EH (cell line): ENCODE measurements at places on chromosomes 7 and 10.

DNA sequence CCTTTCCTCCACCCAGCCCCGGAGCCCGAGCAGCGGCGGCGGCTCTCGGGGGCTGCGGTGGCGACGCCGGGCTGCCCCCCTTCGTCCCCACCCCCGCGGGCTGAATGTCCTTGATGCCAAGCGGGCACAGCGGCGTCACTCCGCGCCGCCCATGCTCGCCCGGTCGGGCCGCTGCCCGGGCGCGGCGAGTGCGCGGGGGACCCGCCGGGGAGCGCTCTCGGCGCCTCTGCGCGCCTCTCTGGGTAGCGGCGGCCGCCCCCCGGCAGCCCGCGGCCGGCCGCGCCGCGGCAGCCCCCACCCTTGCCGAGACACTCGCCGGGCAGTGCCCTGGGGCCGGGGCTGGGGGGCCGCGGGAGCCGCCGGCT lies 433 bp upstream of the PLXNA4 start:
- DNase-seq = no peak

DNA sequence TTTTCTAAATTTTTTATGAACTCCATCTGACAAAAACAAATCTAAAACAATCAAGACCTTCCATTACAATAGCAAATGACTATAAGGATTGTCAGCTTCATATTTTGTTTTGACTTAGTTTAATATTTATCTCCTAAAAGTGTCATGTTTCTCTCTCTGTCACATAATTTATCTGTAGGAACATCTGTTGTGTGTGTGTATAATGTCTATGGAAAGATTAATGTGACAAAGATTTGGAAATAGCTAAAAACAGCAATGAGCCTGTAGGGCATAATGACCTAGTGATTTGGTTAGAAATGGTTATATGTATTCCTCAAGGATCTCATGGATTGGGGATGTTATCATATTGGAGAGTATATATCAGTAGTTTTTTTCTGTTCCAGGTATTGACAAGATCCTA lies 69.6 kb upstream of the MDFIC start:
- no peak for DNase-seq

DNA sequence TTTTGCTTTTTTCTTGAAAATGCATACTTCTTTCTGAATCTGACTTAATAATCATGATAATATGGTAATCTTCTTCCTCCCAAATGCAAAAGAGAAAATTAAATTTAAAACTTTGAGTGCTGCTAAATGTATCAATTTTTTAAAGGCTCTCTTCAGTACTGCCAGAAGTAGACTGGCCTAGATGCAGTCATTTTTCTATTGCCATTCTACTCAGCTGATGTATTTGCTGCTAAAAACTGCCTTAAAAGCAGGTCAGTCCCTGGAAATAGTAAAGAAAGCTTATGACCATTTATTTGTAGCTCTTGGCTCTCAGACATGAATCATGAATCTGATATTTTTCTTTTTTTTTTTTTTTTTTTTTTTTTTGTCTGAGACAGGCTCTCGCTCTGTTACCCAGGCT lies 28.5 kb downstream of the NAPEPLD start:
- no peak for DNase-seq

- DNase-seq = no peak
These were observed 75.5 kb upstream of the TMEM248 start for GRCh38 chr7:66845379-66846095.

- DNase-seq = no peak
These were observed 55.3 kb downstream of the SCIN start for GRCh38 chr7:12625836-12626235.

GRCh38 chr7:4226524-4226882 lies 455.6 kb upstream of the FOXK1 start:
- no peak for DNase-seq

DNA sequence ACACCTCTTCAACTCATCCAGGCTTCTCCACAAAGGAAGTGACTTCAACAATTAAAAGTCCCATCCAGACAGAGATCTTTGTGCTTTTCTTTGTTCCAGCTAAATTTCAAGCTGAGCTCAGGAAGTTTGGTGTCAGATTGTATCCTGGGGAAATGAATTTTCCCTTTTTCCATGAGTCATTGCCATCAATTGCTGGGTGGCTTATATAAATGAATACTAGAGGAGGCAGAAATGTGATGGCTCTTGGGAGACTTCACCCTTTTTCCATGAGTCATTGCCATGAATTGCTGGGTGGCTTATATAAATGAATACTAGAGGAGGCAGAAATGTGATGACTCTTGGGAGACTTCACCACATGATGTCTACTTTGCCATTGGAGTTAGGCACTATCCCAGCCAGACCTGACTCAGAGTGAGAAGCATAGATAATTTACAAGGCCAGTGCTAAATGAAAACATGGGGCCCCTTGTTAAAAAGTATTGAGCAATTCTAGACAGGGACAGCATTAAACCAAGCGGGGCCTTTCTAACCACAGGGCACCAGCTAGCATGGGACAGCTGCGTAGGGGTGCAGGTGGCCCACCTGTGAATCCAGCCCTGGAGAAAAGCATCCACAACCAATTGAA lies 339.2 kb upstream of the PODXL start:
- DNase-seq = peak; percentile 100

- DNase-seq = no peak
These were observed 49.6 kb downstream of the EXOC6 start for GRCh38 chr10:92897916-92898315.

DNA sequence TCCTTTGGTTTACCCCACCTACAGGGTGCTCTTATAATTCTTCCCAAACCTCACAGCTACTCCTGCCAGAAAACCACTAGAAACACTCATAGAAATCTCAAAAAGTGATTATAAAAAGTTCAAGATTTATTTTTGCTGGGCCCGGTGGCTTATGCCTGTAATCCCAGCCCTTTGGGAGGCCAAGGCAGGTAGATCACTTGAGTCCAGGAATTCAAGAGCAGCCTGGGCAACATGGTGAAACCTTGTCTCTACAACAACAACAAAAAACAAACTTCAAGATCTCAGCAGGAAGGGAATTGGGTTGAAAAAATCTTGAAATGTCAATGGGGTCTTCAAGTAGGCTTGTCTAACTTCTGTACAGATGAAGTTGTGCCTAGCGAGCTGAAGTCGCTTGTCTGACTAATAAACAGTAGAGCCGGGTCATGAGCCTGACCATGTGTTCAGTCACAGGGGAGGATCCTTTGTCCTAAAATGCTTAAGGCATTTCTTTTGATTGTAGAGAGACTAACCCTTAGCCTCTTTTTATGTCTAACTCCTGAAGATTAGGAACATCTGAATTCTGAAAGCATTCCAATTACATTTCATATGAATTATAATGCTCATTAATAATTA lies 124.6 kb downstream of the NOC3L start:
- no peak for DNase-seq

DNA sequence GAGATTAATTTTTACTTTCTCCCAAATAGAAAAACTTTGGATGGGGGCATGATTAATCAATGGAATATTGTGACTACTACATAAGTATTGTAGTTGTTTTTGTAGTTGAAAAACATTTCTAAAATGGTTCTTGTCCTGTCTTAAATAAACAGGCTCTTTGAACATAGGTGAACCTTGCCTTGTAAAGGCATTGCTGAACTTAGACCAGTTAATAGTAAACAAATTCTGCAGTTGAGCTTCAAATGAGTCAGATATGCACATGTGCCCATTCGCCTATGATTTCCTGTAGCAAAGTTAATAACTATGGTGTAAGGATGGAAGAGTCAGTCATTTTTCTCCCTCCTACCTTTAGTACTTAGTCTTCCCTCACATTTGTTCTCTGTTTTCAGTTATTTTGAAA lies 22.6 kb downstream of the CUTC start:
- no peak for DNase-seq

- no peak for DNase-seq
These were observed 18.3 kb downstream of the ATP6V1F start for GRCh38 chr7:128880791-128881457.

DNA sequence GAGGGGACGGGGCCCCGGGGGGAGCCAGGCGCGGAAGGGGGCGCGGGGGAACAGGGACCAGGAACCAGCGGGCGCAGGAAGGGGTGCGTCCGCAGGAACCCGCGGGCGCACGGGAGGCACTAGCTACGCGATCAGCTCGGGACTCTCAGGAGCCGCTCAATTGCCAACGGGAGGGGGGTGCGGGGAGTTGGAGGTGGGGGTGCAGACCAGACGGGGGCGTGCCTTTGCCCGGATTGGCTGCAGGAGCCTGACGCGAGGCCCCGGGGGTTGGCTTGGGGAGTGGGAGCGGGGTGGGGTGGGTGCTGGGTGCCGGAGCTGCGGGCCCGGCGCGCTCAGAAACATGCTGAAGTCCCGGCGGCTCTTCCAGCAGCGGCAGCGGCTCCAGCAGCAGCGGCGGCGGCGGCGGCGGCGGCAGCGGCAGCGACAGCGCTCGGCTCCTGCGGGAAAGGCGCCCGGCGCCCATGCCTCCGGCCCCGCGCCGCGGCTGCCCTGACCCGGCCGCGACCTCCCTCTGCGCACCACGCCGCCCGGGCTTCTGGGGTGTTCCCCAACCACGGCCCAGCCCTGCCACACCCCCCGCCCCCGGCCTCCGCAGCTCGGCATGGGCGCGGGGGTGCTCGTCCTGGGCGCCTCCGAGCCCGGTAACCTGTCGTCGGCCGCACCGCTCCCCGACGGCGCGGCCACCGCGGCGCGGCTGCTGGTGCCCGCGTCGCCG lies at the start of gene ADRB1:
ADRB1 (plus strand) TSS at position 335 of the 715 bp plus-strand sequence; CDS start at position 602, 267 bp downstream.
- DNase-seq = peak; percentile 54

GRCh38 chr10:28801869-28802268 lies 124.5 kb downstream of the BAMBI start:
- DNase-seq = no peak

DNA sequence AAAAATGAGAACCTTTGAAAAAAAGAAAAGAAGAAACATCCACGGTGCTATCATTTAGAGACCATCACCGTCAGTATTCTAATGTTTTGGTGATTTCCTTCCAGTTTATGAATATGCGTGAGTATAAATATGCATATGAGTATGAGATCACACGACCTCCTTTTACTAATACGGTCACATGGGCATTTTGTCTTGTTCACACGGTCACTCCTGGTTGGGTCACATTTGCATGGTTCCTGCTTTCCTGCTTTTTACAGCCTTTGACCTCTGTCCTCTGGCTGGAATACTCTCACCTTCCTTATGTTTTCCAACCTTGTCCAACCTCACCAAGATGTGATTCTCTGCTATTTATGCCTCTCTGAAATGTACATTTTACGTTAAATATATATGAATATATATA lies 25.3 kb upstream of the LMTK2 start:
- no peak for DNase-seq

DNA sequence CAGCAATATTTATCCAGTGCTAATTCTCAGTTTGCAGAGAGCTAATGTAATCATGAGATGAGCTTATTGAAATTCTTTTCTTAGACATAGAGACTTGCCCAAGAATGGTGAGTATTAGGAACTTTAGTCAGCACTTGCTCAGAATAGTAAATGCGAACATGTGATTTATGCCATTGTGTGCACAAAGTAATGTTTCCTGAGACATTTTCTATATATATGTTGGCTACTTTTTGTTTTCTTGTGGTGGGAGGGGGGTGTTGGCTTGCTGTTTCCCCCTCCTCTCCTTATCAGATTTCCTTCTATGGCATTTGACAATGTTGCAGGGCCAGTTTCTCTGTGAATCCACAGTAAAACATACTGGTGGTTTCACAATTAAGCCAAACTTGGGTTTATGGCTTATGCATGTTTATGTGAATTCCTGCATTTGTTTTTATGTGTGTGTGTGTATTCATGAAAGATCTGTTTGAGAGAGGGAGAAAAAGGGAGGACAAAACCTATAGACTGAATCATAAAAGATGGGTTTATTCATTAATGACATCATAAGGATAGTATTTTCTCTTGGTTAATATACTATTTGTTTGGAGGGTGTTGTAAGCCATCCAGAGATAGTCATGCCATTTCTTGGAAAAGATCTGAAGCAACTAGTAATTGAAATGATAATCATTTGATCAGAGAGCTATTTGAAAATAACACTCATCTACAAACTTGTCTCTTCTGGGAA lies 36.3 kb downstream of the ARID5B start:
- peak; percentile 74 for DNase-seq

- peak; percentile 3 for DNase-seq
These were observed 1128.7 kb downstream of the CNTNAP2 start for GRCh38 chr7:147245274-147245673.

GRCh38 chr7:55469271-55469681 lies 103.0 kb downstream of the VOPP1 start:
- no peak for DNase-seq

DNA sequence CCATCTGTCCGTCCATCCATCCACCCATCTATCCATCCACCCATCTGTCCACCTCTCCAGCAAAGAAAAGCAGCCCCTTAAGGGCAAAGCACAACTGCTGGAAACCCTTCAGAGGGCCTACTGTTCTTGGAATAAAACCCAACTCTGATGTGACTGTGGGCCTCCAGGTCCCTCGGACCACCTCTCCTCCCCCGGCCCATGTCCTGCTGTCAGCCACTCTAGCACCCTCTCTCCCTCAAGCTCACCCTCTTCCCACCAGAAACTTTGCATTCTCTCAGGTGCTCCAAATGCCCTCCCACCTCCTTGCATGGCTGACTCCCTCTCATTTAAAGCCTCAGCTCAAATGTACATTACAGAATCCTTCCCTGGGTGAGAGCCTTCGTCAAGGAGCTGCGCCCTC lies 110.3 kb downstream of the ARHGAP22 start:
- DNase-seq = no peak

DNA sequence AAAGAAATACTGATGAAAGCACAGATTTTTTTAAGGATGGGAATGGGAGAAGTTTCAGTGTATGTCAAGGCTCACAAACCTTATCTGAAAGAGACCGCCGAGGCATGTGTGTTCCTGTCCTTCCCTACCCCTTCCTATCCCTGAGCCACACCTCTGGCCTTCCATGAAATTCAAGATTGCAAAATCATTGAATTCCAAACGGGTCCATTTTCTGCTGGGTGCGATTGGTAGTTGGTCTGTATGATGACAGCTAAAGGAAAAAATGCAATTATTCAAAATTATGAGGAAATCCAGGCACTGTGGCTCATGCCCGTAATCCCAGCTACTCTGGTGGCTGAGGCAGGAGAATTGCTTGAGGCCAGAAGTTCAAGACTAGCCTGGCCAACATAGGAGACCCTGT lies 170.1 kb downstream of the ARHGAP12 start:
- peak; percentile 68 for DNase-seq

DNA sequence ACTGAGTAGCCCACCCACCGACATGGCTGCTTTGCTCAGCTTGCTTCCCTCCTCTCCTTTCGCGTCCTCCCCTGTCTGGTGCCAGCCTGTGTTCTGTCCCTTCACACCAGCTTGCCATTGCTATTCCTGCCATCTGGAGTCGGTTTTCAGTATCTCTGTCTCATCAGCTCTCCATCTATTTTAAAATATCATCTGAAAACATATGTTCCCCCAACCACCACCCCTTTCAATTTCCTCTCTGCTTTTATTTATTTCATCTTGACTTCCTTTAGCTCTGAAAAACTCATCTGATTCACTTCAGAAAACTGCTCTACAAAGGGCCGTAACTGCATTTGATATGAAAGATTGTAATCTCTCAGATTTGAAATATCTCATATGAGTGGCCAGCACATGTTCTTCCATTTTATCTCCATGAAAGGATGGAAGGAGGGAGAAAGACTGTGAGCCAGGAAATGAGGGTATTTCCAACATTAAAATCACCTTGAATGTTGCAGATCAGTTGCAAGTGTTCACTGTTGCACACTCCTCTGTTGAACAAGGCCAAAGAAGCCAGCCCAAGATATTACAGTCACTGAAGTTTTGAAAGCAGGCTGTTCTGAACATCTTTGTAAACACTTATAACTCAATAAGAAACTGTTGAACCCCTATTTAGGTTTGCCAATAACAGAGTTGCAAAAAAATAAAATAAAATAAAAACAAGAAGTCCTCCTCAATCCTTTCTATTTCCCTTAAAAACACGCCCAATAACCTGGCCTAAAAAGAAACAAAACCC lies 202.4 kb upstream of the NEBL start:
- DNase-seq = no peak
